ENCODE measurements at places on chromosomes 2 and 18. TPM values are rescaled to one million over a fixed set of nuclear protein-coding genes. Genes with fewer than 3 reads are reported as not detected.

GRCh38 chr2:23617167-23617810 lies 232.3 kb downstream of the KLHL29 start:
- DNase-seq = no peak
- no peaks in the 10 kb centered on the region for H3K36me3 ChIP-seq
- H3K4me1 ChIP-seq = no peaks in the 10 kb centered on the region
- H3K27me3 ChIP-seq = peaks cover 77% of the 10 kb centered on the region

- H3K27ac ChIP-seq = no peak overlapping the region
- DNase-seq = no peak
- no peaks in the 10 kb centered on the region for H3K27me3 ChIP-seq
- no peaks in the 10 kb centered on the region for H3K4me1 ChIP-seq
- H3K4me3 ChIP-seq = no peak overlapping the region
- no peaks in the 10 kb centered on the region for H3K36me3 ChIP-seq
Measured at GRCh38 chr2:160096409-160096808, 34.0 kb upstream of the PLA2R1 start.

GRCh38 chr2:70010576-70011111 lies 49.2 kb upstream of the ASPRV1 start:
- no peak overlapping the region for H3K4me3 ChIP-seq
- no peaks in the 10 kb centered on the region for H3K27me3 ChIP-seq
- no peaks in the 10 kb centered on the region for H3K36me3 ChIP-seq
- DNase-seq = no peak
- peaks cover 30% of the 10 kb centered on the region for H3K4me1 ChIP-seq
- peak overlapping the region; percentile 72 for H3K27ac ChIP-seq

GRCh38 chr2:197309691-197310231 lies 819 bp downstream of the ANKRD44 start:
- no peak for DNase-seq
- H3K36me3 ChIP-seq = no peaks in the 10 kb centered on the region
- H3K27me3 ChIP-seq = peaks cover 19% of the 10 kb centered on the region
- H3K4me1 ChIP-seq = peaks cover 14% of the 10 kb centered on the region

EDAR gene
- total RNA-seq = not detected

- no peak overlapping the region for H3K4me3 ChIP-seq
- H3K27me3 ChIP-seq = no peaks in the 10 kb centered on the region
- H3K4me1 ChIP-seq = no peaks in the 10 kb centered on the region
- no peak for DNase-seq
Measured at GRCh38 chr2:195450552-195451113, 206.4 kb upstream of the SLC39A10 start.

RASGRP3 gene
- 1.2 TPM for total RNA-seq

RBM43 gene
- 4.7 TPM for total RNA-seq

DNA sequence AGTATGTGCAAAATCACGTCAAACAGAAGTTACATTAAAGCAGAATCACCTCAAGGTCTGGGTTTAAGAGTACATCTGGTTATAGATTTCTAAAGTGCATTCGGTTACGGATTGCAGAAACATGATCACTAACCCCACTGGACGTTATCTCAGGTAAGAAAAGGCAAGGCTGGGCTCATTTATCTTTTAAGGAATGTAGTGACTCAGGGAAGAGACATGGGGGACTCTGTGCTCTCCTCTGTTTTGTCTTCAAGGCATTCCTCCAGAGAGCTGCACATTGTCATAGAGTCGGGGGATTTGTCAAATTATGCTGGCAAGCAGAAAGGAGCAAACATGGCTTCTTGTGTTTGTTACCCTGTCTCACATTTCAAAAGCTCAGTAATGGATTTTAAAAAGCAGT lies 14.3 kb downstream of the WDSUB1 start:
- H3K36me3 ChIP-seq = peaks cover 18% of the 10 kb centered on the region
- H3K27ac ChIP-seq = 0 out of 3 replicates have a peak overlapping the region, but pooled peaks have one; percentile 5
- H3K27me3 ChIP-seq = no peaks in the 10 kb centered on the region
- no peaks in the 10 kb centered on the region for H3K4me1 ChIP-seq

- no peak overlapping the region for H3K4me3 ChIP-seq
- H3K27me3 ChIP-seq = no peaks in the 10 kb centered on the region
- H3K27ac ChIP-seq = no peak overlapping the region
- no peaks in the 10 kb centered on the region for H3K4me1 ChIP-seq
Measured at GRCh38 chr2:39304200-39304599, 60.4 kb upstream of the CDKL4 start.

All from K562 (cell line).